CD4-positive, alpha-beta T cell treated with Interleukin-2 at 100 ng/mL for 4 hours (primary cell): ENCODE measurements at places on chromosomes 11 and 22.

GRCh38 chr22:29213493-29213892 lies 7.8 kb downstream of the EMID1 start:
- DNase-seq: no peak

DNA sequence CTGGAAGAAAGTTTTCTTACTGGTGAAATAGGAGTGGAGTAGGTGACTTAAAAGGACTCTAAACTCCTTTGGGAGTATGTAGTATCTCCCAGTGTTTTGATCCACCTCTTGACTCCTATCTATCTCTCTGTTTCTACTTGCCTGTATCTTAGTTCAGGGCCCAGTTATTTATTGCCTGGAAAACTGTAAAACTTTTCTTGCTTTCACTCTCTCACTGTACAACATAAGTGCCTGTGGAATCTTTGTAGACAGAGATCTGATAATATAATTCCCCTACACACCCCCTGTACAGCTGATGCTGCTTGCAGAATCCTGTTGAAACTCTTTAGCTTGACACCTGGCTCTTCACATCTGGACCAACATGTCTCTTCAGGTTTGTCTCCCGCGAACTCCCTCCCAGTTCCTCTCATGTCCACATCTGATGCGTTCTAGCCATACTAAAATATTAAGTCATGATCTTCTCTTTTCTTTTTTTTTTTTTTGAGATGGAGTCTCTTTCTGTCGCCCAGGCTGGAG lies 26.5 kb upstream of the SESN3 start:
- no peak for DNase-seq

- no peak for DNase-seq
These were observed 39.2 kb upstream of the CHST1 start for GRCh38 chr11:45704635-45705034.

DNA sequence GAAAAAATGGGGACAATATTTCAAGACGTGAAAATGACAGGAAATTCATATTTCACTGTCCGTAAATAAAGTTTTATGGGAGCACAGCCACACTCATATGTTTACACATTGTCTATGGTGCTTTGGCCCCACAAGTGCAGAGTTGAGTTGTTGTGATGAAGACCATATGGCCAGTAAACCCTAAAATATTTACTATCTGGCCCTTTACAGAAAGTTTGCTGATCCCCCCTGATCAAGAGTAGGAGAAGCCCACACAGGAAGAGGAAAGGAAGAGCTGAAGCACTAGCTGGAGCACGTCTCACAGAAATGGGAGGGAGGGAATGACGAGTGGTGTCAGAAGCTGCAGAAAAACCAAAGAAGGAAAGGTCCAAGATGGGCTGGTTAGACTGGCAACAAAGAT lies 78.8 kb downstream of the TNRC6B start:
- no peak for DNase-seq

GRCh38 chr11:125402435-125402834 lies 93.6 kb downstream of the FEZ1 start:
- DNase-seq: no peak

- no peak for DNase-seq
These were observed 493 bp upstream of the CYTH4 start for GRCh38 chr22:37281646-37282384.
